ENCODE measurements at places on chromosomes 2 and 18. TPM values are rescaled to one million over a fixed set of nuclear protein-coding genes. Genes with fewer than 3 reads are reported as not detected.

Gene SERPINB12
- total RNA-seq: not detected

Gene PSTPIP2
- 22.0 TPM for total RNA-seq

Gene CBLN2
- total RNA-seq: not detected

Gene TXNDC2
- total RNA-seq: not detected

- no peaks in the 10 kb centered on the region for H3K4me1 ChIP-seq
- H3K36me3 ChIP-seq: no peaks in the 10 kb centered on the region
These were observed 7.8 kb downstream of the CCDC85A start for GRCh38 chr2:56191617-56192016.

GRCh38 chr2:33436083-33436482 is 40.4 kb upstream of the RASGRP3 start:
- H3K27me3 ChIP-seq: peaks cover 17% of the 10 kb centered on the region
- H3K27ac ChIP-seq: no peak overlapping the region
- no peaks in the 10 kb centered on the region for H3K36me3 ChIP-seq
- no peak for DNase-seq
- H3K4me1 ChIP-seq: no peaks in the 10 kb centered on the region

DNA sequence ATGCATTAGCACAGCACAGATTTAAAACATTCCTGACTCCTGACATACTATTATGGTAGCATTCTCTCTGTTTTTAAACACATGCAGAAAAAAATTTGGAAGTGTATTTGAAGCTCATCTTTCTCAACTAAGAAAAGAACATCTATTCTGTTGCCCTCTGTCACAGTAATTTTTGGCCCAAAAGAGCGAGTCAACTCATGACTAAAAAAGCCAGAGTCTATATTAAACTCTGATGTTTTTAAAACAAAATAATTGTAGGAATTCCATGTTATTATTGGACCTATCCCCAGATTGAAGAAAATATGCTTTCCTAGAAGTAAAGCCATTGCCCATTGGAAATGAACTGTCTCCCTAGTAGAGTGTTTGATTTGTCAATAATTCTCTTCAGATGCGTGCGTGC is 96.7 kb downstream of the CRIM1 start:
- peaks cover 2% of the 10 kb centered on the region for H3K36me3 ChIP-seq
- H3K27ac ChIP-seq: no peak overlapping the region
- H3K4me3 ChIP-seq: no peak overlapping the region
- H3K27me3 ChIP-seq: no peaks in the 10 kb centered on the region

- H3K36me3 ChIP-seq: no peaks in the 10 kb centered on the region
- H3K27ac ChIP-seq: no peak overlapping the region
- H3K4me3 ChIP-seq: no peak overlapping the region
- H3K27me3 ChIP-seq: peaks cover 3% of the 10 kb centered on the region
- no peak for DNase-seq
These were observed 35.6 kb upstream of the FEZ2 start for GRCh38 chr2:36633470-36634092.
